ENCODE measurements at places on chromosomes 4 and X.

GRCh38 chr4:125994024-125994423 lies 679.3 kb downstream of the FAT4 start:
- DNase-seq: no peak

DNA sequence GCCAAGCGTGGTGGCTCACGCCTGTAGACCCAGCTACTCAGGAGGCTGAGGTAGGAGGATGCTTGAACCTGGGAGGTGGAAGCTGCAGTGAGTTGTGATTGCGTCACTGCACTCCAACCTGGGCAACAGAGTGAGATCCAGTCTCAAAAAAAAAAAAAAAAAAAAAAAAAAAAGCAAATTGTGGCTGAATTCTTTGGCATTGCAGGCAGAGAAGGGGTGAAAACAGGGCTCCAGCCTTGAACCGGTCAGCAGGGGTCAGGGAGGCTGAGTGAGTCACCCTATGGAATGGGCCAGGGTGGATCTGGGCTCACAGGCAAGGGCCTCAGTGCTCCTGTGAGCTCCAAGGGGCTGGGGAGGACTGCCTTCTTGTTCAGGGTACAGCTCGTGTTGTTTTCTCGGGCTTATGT lies 13.2 kb upstream of the FAM3A start:
- no peak for DNase-seq

GRCh38 chr4:132958457-132959263 lies 190.4 kb upstream of the PCDH10 start:
- DNase-seq: no peak

GRCh38 chr4:157687971-157688370 lies 467.4 kb downstream of the GRIA2 start:
- DNase-seq: no peak

DNA sequence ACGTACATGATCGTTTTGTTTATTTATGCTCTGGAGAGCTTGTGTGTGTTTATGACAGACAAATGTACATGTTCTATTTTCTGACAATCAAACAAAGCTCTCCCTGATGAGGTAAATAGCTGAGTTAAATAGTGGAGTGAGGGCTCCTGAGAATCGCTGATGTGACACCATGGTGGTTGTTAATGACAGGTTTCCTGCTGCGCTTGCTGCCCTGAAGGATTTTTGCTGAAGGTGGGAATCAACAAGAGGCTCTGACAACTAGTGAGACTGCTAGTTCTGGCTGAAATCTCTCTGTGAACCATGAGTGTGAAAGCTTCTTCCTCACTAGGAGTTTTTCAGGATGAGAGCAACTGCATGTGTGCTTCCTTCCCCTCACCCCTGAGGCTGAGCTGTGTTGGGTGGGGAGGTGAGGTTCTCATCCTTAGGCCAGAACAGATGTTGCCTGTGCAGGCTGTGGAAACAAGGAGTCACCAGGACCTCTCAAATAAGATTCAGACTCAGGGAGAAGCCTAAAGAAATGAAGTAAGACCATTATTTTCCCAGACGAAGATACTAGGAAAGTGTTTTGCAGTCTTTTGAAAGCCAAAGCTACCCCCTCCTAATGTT lies 173.4 kb upstream of the JADE1 start:
- no peak for DNase-seq

DNA sequence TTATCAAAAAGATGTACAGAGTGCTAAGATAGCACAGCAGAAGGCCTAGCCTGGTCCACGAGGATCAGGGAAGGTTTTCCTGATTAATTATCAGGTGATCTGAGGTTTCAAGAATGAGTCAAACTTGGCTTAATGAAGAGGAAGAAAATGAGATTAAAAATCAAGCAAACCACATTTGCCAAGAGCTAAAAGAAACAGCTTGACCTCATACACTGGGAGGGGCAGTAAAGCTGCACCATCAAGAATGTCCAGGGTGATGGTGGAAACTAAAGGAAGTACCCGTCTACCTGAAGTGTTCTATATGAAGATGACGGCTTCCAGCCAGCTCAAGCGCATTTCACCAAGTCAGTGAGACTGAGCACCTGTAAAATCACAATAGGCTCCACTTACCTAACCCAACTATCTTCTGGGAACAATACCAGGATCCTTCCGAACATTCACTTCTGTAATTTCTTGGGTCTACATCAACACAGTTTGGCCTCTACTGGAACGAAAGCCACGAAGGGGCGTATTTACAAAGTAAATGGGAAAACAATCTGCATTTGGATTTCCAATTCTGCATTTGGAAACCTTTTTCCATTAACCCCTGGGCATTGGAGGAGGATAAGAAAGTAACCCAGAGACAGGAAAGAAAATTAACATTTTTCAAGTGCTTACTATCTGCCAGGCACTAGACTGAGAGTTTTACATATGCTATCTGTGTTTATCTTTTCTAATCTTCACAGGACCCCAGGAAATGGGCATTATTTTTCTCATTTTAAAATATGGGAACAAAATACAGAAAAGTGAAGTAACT lies 114.0 kb upstream of the DCLK2 start:
- no peak for DNase-seq

- no peak for DNase-seq
Observed at GRCh38 chr4:187606581-187606980, 389.0 kb upstream of the ZFP42 start.

DNA sequence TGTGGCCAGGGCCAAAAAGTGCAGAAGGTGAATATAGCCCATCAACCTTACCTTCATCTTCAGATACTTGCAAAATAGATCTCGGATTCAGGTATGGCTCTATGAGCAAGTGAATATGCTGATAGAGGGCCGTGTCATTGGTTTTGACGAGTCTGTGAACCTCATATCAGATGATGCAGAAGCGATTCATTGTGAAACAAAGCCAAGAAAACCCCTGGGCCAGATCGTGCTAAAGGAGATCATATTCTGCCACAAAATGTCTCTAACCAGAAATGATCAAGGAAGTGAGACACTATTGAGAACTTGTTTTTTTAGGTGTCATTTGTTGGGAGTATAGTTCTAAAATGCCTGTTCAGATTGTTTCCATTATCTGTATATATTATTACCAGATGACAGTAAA lies 48.3 kb downstream of the PDK3 start:
- no peak for DNase-seq

DNA sequence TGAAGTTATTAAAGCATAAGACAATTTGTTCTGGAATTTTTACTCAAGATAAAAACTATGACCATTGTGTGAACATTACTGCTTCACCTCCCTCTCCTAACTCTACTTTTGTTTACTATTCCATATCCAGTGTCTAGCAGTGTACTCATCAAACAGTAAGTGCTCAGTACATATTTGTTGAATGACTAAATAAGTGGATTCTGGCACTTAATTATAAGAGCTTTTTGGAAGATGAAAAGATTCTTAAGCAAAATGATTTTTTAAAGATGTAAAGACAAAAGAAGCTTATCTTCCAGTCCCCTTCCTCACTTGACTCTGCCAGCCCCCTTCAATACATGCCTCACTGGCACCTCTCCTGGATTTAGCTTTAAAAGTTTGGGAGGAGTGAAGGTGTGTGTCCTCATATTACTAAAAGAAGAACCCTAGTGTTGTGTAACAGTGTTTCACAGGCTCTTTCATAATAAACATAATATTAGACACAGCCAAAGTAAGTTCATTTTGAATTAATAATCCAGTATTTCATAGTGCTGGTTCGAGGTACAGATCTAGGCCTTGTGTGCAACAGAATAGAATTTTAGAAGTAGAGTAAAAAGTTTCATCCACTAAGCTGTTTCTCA lies 53.0 kb downstream of the GAB1 start:
- DNase-seq: no peak

DNA sequence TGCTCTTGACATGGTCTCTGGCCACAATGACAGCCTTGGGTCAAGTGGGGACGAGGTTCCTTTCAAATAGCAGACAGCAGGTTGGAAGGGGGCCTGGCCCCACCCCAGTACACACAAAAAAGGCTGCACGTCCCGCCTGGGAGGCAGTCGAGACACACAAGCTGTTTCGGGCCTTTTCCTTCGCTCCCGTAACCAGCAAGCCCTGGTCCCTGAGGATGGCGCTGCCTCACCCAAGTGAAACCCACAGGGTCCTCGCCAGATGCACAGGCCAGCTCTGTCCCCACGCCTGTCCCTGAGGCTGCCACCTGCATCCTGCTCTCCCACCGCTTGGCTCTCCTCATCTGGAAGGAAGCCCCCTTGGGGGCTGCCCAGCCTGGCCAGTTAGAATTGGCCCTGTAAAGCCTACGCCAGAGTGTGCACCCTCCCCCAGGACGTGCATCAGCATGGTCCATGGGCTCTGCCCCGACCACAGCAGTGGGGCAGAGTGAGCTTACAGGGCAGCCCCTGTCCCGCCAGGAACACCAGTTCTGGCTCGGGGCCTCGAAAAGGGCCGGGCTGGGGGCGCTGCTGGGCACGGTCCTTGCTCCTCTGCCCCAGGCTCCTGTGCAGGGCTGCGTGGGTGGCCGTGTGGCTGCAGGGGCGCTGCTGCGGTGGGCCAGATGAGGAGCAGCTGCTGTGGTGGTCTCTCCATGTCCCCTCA lies 2.0 kb downstream of the CPLX1 start:
- no peak for DNase-seq

DNA sequence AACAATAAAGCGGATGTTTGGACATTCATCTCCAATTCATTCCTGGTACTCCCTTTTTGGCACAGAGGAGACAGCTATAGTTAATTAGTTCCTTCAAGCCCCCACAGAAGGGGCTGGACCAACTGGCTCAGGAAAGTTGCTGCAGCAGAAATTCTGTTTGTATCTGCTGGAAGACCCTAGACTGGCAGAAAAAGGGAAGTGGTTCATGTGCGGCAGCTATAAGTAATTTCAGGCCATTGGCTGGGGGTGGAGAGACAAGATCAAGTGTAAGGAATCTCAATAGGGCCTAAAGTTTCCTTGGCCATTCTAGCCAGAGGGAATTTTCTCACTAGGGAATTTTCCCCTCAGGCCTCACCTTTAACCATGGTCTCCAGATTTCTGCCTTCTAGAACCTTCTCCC lies 89.9 kb upstream of the DHX15 start:
- DNase-seq: no peak

DNA sequence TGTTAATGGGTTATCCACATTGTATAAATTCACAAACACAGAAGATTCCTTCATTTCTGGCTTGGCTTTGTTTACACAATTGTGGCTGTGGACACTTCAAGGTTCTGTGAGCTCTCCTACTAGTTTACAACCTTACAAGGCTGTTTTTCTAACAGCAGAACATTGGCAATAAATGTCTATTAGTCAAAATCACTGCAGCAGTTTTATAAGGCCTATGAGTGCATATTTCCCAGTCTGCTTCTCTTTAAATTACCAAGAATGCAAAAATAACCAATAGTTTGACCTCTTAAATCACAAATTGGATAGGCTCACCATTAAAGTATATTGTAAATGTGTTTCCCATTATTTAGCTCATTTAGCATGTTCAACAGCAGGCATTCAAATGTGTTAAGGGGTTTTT lies 239.2 kb downstream of the DKK2 start:
- no peak for DNase-seq

- no peak for DNase-seq
Observed at GRCh38 chr4:152572417-152573086, 36.7 kb upstream of the FBXW7 start.

DNA sequence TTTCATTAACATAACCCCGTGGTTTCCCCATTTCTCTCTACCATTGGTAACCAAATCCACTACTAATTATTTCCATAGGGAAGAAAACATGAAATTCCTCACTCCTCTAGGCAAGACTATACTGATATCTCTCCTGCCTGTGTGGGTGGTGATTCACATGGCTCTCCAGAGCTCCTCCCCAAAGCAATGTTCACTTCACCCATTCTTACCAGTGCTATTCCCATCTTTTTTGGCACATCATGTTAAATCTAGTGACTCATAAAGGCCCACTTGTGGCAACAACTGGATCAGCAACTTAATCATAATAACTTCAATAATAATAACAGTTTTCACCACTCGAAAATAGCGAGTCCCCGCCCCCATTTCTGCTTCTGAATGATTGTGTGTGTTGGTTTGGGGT lies 6.1 kb upstream of the HCCS start:
- no peak for DNase-seq

DNA sequence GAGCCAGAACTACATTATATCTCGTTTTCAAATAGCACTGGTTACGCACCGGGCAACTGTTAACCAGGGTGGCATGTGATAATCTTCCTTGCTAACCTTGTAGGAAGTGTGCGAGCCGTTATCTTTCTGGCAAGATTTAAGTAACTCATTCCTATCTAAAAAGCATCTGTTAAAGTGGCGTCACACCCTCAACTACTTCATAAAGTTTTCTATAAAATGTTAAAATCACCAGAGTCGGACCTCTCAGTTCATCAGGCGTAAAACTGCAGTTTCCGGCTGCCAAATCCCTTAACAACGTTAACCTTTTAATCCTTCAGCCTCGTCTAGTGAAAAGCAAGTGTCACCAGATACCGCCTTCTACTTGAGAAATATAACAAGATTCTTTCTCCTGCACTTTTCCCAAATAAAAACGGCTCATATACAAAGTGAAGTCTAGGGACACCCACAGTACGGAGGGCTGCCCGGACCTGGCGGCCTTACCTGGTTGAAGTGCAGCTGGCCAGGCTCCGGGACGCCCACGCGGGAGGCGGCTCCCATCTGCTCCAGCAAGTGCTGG lies 1.2 kb downstream of the SLC39A8 start:
- no peak for DNase-seq

GRCh38 chr4:143381189-143382118 lies 44.8 kb downstream of the GAB1 start:
- no peak for DNase-seq

DNA sequence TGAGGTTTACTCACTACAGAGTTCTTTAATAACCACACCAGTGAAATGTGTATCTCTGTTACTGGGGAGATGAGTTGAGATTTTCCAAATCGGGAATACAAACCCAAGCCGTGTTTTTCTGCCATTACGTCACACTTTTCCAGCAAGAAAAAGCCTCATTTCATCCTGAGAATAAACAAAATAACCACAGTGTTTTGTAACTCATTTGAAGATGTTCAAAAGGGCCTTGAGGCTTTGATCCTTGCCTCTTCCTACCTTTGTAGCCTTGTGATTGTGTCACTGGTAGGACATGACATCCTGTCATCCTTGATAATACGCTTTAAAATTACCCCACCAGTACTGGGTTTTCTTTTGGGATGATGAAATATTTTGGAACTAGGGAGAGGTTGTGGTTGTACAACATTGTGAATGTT lies 2.9 kb downstream of the USP11 start:
- no peak for DNase-seq

- no peak for DNase-seq
Observed at GRCh38 chr4:37058826-37059225, 185.7 kb upstream of the NWD2 start.

GRCh38 chr4:100417565-100417964 lies 100.3 kb downstream of the EMCN start:
- DNase-seq: no peak

DNA sequence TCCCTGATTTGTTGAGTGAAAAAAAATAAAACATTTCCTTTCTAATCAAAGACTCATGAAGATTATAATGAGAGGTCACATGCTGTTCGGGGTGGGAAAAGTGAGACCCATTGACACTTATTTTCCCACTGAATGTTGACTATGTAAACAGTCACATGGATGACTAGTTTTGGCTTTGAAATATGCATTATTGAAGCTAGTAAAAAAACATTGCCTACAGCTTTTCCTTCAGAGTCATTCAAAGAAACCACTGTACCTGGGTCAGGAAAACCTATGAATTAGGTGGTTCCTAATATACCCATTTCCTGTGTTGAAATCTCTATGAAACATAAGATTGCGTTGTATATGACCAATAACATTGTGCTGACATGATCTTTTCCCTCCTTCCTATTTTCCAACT lies 251.2 kb downstream of the CFAP299 start:
- no peak for DNase-seq

GRCh38 chr4:138540056-138540800 lies 298.1 kb upstream of the SLC7A11 start:
- no peak for DNase-seq
